NCI-H345 (cell line): ENCODE measurements at places on chromosomes 5 and 9.

DNA sequence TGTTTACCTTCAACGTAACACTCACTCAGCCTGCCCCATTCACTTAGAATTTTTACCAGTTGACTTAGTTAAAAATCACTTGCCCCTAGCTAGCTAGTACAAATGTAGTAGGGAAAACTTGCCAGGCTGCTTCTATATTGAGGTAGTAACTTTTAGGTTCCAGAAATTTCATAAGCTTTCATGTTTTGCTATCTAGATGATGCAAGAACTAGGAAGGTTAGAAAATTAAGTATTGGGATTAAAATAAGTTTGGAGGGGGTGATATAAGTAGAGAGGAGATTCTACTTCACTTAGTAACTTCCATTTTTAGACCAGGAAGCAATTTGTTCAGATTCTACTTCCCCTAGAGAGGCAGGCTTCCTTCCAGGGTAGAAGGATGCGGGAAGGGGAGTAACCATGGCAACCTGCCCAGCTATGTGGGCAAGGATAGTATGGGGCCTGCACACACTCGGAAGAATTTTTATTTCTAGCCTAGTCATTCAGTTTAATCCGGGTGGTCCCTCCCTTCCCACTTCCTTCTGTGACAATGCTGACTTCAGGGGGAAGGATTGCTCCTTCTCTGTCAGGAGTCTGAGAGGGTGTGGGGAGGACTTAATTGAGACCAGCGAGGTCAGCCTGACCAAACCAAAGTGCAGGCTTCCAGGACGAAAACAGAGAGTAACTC lies 4.2 kb downstream of the DAB2 start:
- no peak for DNase-seq

GRCh38 chr5:44729536-44729935 lies 79.2 kb upstream of the MRPS30 start:
- no peak for DNase-seq

- peak; percentile 38 for DNase-seq
Observed at GRCh38 chr9:131734165-131734610, 5.7 kb downstream of the RAPGEF1 start.

- DNase-seq, result peak; percentile 94
Observed at GRCh38 chr9:95508968-95509850, 7.6 kb downstream of the PTCH1 start.

- DNase-seq, result no peak
Observed at GRCh38 chr5:82356021-82356420, 77.9 kb upstream of the RPS23 start.

DNA sequence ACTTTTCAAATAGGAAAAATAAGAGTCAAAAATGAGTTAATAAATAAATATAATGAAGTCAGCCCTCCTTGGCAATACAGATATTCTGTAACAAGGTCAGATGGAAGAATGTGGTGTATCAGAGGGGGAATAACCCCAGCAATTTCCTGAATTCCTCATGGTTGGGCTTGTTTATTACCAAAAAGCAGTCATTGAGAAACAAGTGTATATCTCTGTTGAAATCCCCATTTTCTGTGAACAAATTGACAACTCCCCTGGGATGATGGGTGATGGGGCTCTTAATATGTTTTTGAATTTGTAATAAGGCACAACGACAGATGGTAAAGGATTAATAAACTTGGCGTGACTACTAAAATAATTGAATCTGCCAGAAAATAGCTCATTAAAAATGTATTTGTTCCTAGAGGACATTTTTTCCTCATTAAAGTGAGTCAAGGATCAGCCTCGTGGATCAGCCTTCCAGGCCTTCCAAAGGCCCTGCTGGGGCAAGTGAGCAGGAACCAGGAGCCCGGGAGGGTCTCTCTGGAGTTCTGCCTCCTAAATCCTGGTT lies 34.2 kb downstream of the THBS4 start:
- no peak for DNase-seq

DNA sequence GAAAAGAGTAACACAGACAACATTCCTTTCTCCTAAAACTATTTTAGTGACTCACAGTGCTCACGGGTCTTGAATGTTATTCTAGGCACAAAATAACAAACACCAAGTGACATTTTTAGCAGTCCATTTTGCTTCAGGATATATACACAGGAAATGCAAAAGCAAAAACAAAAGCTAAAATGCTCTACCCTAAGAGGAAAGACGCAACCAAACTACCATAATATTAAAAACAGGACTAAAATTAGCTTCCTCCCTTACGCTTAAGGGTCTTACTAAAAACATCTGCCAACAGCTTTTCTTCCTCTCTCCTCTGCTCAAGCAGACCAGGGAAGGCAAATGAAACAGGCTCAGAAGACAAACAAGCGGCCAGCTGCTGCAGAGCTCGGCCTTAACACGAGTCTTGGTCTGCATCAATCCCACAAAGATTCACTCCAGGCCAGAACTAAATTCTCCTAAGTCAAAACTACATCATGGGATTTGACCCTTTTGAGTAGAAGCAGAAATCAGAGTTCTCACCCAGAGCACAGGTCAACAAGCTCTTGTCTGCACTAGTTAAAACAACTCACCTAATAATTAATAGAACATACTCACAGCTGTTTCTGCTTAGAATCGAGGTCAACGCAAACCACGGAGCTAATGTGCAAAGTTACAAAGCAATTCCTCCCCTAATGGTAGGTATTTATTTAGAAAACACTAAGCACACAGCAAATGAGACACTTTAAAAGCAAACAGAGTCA lies 62.3 kb downstream of the RAPGEF1 start:
- DNase-seq, result no peak

DNA sequence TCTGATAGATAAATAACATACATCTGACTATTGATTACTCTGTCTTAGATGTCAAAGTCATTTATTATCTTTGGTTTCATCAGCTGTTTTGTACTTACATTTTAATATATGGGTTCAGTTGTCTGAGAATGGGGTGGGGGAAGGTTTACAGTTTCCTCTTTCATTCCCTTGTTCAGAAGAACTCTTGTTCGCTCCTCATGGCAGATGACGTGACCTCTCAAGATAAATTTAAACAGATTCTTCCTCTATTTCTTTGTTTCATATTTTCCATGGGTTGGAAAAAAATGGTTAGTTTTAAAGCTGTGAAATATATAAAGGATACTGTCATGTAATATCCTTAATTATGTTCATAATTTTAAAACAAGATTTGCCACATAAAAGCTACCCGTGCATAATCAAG lies 61.4 kb downstream of the TSSK1B start:
- no peak for DNase-seq

GRCh38 chr5:142141463-142141862 lies 32.9 kb downstream of the NDFIP1 start:
- no peak for DNase-seq

GRCh38 chr9:10538073-10538472 lies 74.7 kb downstream of the PTPRD start:
- DNase-seq, result no peak

GRCh38 chr9:131809941-131810344 lies 70.1 kb upstream of the RAPGEF1 start:
- no peak for DNase-seq

DNA sequence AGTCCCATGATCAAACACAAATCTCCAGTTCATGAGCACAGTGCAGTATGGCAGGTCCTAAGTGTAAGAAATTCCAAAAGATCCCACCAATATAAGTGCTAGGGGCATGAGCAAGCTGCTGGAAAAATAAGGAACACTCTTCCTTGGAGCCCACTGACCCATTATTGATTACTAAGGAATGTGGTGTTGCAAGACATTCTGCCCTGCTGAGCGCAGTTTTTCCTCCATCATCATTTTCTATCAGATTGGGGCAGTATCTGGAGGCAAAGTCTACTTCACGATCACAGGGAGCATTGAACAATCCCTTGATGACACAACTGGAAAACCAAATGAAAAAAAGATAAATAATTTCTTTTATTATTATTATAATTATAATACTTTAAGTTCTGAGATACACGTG lies 129.2 kb downstream of the UGCG start:
- no peak for DNase-seq

DNA sequence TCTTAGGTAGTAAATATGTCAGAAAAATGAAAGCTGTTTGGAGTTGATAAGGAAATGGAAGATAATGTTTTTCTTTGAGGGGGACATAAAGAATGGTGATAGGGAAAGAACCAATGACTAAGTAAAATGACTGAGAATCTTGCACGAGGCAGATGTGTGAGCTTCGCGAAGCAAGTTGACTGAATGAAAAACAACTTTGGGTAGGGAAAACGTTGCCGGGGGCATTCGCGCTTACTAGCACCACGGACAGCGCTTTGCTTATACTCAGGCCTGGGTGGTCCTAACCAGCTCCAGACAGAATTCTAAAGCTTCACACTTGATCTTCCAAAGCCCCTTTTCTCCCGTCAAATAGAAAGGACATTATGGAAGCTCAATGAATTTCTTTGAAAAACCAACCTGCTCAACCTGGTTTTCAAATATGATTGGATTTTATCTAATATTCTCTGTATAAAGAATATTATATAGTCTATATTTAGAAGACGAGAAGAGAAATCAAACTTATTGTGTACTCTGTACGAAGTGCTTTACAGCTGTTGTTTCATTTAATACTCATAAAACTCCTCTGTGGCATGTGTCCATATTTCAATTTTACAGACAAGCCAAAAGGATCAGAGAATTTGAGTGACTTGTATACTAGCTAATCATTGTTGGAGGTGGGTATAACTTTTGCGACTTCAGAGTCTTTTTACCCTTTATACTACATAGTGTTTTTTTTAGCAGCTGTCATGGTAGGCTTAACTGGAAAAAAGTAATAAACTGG lies 1.9 kb upstream of the CDKN2B start:
- no peak for DNase-seq

- DNase-seq, result no peak
Observed at GRCh38 chr9:126849591-126850225, 10.7 kb upstream of the ZBTB34 start.

DNA sequence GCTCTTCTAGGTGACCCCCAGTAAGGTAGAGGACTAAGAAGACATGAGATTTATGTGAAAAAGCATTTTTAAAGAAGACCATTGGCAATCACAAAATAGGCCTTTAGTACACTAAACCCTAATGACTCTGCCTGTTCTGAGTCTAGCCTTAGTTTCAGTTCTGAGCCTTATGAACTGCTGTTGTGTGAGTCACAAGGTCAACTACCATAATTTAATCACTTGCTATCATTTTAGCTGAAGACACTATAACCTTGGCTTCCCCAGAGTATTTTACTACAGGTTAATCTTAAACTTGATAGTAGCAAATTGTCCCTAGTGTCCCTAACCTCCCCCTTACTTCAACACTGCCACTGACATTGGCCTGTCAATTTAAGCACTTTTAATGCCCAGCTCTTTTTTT lies 34.4 kb downstream of the APC start:
- no peak for DNase-seq

GRCh38 chr5:159263569-159263905 lies 447 bp downstream of the UBLCP1 start:
- DNase-seq, result no peak

GRCh38 chr9:124551472-124552272 lies 44.5 kb upstream of the NR5A1 start:
- DNase-seq, result no peak

DNA sequence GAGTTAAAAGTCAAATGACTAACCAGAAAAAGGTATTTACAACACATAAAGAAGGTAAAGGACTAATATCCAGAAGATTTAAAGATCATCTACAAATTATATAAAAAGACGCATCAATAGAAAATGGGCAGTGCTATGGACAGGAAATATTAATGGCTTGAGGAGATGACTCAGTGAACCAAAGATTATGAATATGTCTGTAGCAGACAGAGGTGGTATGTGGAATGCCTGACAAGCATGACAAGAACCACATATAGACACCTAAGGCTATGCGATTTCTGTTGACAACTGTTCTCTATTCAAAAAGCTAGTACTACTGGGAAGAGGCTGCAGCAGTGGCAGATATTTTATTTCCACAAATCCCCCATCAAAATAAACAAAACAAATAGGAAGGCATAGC lies 177.0 kb upstream of the SH3GL2 start:
- DNase-seq, result no peak

DNA sequence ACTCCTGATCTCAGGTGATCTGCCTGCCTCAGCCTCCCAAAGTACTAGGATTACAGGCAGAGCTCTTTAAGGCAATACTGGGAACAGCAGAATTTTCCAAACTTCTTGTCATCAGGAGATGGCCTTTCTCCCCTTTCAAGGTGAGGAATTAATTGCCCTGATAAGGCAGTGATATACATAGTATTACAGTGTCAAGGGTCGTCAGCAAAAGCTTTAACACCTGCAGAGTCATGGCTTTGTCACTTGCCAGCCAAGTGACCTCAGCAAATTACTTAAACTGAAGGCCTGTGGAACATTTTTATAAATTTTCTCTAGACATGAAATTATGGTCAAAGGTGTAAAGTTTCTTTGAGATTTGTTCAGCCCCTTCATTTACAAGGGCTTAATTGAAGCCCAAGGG lies 59.5 kb downstream of the FBXO38 start:
- no peak for DNase-seq

- DNase-seq, result no peak
Observed at GRCh38 chr5:2779459-2779858, 28.0 kb upstream of the IRX2 start.

GRCh38 chr5:14932902-14933469 lies 61.4 kb upstream of the ANKH start:
- DNase-seq, result no peak

DNA sequence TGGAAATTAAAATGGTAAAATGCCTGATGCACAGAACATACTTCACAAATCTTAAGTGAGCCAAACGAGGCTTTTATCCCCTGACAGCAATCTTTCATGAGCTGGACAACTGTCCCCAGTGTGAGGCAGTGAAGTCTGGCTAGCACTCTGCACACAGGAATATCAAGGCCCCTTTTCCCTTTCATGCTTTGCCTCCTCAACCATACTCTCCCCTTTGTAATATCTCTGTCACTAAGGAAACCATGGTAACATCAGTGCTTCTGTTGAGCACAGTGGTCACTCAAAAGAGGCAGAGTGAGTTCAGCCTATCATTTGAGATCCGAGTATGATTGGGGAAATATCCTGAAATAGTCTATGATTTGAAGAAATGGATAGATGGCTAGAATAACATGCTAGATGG lies 318.3 kb downstream of the ENC1 start:
- no peak for DNase-seq

DNA sequence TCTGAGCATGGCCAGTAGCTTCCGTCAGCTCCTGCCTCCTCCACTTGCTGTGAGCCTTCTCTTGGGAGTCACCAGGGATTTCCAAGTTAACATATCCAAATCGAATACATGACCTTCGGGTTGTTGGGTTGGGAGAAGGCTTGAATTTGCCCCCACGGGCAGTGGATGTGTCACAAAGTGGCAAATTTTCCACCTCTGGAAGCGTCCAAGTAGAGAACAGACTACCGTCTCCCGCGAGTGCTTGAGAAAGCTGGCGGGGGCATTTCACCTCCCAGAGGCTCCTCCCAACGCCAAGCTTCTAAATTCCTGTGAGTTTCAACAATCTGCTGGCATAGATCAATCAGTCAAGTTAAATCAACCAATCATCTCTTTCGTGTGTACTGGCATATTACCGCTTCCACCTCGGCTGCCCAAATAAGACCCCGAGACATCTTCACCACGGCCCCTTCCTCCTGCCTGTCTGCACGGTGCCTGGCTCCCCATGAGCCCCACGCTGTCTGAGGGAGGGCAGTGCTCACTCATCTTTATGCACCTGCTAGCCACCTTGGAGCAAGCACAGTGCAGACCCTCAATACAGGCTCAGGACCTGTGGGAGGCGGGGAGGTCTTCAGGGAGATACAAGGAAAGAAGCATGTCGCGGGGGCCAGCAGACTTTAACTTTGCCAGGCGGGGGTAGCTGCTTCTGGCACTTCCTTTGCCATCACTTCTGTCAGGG lies 79.1 kb downstream of the MRPL36 start:
- no peak for DNase-seq
